SIG-M5 (cell line): ENCODE measurements at places on chromosomes 4 and X.

DNA sequence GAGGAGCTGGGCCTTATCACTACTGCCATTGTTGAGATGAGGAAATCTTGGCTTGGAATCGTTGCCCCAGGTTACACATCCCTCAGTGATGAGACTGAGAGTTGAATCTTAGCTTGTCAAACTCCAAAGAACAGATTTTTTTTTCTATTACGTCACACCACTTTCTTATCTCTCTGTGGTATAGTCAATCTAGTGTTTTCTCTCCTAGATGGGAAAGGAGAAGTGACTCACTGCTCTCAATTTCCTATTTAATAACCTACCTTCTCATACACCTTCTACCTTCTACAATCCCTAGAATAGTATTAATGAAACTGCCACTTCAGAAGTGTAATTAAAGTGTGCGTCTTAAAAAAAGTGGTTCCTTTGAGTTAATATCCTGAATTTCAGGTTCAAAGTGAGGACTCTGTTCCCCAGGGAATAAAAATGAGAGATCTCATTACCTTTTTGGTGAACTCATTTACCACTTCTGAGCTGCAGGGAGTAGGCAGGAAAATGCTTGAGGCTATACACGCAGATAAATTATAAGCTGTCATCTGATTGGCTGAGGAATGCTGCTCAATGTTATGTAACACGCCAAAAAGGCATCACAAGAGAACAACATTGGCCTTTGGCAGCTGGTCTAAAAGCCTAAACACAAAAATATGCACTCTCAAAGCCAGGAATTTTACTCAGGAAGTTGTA, 59.3 kb downstream of the MAD2L1 start:
- no peak for DNase-seq

DNA sequence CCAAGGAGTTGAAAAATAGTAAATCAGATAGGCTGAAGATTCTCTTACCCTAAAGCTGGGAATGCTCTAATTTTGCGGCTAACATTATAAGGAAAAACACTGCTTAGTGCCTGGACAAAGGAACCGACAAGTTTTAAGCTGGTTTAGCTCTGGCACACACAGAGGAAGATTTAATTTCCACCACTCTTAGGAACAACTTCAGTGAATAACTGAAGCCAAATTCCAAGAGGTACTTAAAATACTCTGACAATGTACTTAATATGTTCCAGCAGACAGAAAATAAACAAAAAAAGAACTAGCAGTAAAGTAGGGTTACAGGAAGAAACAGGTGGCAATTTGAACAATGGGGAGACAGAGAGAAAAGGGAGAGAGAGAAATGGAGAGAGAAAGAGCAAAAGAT, 340.8 kb upstream of the NDST4 start:
- no peak for DNase-seq

- DNase-seq: no peak
These were observed 51.6 kb upstream of the PDLIM5 start for GRCh38 chr4:94400191-94400590.

GRCh38 chrX:84339507-84340364, 151.7 kb upstream of the RPS6KA6 start:
- no peak for DNase-seq

DNA sequence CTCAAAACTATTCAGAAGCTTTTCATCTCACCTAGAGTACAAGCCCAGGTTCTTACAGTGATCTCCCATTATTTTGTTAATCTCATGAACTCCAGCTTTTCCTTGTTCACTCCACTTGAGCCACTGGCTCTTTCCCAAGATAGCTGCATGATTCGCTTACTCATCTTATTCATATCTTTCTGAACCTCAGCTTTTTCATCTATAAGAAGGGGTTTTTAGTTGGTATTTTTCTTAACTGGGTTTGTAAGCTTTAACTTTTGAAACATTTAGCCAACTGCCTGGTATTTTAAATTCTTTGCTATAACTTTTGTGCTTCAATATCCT, 24.0 kb downstream of the GIMD1 start:
- no peak for DNase-seq

DNA sequence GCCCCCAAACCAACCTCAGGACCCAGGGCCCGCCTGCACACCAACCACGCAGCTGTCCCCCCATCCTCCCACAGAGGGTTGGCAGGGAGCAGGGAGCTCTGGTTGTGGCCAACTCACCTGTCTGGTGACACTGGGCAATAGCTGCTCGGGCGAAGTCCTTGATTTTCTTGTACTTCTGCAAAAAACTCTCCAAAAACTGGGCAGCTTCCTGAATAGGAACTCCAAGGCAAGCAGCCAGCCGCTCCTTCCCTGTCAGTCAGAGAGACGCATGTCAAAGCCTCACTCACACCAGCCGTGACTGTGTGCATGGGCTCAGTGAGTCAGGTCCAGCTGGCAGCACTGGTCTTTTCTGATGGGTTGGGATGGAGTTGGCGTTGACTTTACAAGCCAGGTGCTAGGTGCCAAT, 26.4 kb downstream of the NAT8L start:
- no peak for DNase-seq
